ENCODE measurements at places on chromosomes 4 and X.
A peak's percentile ranks its signal among the peaks of the same experiment; 100 is the strongest.

DNA sequence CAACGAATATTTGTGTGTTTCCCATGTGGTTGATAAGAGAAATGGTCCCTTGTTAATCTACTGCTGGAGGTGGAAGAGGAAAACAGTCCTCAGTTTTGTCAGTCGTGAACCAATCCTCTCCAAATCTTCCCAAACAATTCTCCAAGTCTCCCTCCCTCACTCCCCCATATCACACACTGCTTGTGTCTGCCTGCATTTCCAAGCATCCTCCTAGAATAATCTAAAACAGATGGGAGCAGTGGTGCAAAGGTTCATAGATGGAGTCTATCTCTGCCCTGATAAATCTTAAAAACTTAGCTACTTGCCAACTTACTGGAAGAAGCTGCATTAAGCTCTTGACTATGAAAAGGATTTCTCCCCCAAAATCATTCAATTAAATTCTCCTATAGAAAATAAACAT lies 43.7 kb upstream of the SH3KBP1 start:
- DNase-seq, result no peak

DNA sequence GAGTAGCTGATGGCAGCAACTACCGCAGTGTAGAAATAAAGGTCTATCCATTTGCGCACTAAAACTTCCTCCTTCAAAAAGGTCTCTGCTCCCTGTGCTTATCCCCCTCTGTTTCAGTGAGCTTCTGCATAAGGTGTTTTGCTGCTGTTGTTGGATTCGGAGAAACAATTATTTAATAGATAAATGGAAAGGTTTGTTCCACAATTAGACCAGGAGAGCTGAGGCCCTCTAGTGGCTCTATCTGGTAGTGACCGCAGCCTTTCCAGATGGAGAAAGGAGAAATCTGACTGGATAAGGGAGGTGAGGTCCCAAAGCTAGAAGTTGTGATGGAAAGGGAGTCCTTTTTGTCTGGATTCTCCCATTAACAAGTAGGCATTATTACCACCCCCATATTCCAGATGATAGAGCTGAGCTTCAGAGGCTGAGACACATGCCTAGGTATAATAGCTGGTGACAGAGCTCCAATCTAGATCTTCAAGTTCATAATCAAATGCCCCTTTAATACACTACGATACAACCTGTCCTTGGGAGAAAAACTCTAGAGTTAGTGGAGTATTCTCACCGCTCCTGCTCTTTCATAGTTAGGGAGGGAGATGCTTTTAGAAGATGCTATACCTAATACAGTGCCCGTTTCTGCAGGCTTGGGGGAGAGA lies 5.1 kb upstream of the GABRQ start:
- DNase-seq, result peak; percentile 16

DNA sequence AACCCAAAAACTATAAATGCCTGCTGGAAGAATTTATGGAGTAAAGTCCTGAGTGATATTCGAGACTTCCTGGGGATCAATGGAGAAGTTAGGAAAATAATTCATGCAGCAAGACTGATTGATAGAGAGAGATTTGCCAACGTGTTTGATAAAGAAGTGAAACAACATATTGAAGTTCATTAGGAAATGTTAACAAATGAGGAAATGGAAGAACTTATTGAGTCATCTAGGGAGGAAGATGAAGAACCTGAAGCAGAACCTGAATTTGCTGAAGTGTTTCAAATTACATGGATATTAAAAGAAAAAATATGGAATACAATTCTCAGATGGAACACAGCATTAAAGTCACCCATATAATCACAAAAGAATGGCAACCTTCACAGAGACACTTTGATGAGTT lies 39.0 kb downstream of the DDX60 start:
- DNase-seq, result no peak

DNA sequence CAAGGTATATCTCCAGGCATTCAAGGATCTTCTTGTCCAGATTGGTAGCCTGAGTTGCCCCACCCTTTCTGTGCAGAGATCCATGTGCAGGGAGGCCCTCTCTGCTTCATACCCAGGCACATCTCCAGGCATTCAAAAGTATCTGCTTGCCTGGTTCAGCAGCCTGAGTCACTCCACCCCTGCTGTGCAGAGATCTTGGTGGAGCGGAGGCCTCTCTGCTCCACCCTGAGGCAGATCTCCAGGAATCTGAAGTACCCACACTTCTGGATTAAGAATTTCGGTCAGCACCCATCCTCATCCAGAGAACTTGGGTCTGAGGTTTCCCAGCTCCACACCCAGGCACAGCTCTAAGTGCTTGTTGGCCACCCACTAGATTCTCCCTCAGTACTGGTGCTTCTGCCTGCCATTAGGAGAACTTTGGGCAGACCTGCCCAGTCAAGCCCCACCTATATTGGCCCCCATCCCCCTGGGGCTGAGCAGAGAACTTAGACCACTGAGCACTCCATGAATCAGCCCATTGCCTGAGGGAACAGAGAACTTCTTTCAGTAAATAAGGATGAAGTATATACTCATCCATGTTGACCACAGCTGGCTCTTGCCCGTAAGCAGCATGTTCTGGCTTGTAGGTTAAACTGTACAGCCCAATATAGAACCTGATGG lies 199.5 kb upstream of the ZCCHC13 start:
- DNase-seq, result no peak

GRCh38 chrX:100447655-100448397 lies 37.8 kb upstream of the PCDH19 start:
- DNase-seq, result no peak

All from NCI-H187 (cell line).